ENCODE measurements at places on chromosomes 5 and 9.

DNA sequence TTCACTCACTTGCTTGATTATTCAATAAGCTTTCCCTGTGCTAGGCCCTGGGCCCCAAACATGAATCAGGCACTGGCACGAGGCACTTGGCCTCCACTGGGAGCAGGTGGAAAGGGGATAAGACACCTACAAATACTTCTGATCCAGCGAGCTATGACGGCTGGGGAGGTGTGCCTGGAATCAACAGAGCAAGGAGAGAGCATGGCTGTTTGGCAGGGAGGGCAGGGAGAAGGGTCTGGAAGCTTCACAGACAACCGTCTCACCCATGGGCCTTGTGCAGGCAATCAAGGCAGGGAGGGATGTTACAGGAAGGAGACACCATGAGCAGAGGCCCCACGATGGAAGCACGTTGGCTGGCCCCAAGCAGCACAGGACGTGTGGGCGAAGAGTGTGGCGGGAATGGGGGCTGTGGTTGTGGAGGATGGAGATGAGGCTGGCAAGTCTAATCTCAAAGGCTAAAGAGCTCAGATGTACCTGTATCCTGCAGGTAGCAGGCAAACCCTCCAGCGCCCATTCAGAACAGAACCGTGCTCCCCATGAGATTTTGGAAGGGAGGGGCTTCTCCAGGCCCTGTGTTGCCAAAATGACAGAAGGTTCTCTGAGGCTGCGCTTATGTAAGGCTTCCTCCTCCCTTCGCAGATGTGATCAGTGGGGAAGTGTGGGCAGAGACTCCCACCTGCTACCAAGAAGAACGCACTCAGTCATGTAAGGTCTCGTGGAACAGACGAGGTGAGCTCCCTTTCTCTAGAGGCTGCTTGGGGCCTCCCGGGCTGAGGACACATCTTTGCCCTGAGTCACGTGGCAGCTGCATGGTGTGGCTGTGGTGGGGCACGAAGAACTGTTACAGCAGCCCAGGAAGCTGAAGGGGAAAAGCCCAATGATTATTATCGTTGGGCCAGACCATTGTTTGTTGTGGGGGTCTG is 189.7 kb downstream of the DAB2IP start:
- peak; percentile 52 for DNase-seq

GRCh38 chr5:172451771-172452197 is 2.5 kb downstream of the SH3PXD2B start:
- peak; percentile 55 for DNase-seq

DNA sequence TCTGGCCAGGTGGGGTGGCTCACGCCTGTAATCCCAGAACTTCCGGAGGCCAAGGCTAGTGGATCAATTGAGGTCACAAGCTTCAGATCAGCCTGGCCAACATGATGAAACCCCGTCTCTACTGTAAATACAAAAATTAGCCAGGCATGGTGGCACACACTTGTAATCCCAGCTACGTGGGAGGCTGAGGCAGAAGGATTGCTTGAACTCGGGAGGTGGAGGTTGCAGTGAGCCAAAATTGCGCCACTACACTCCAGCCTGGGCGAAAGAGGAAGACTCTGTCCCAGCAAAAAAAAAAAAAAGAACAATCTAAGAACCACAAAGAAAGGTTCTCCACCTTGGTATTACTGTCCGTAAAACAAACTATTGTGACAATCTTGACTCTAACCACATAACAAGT is 9.7 kb downstream of the MYO10 start:
- no peak for DNase-seq

GRCh38 chr5:855771-856530 is 5.2 kb upstream of the ZDHHC11 start:
- no peak for DNase-seq

- DNase-seq: no peak
These were observed 322.5 kb downstream of the CDK5RAP2 start for GRCh38 chr9:120257483-120257882.

GRCh38 chr5:178982941-178983340 is 12.2 kb downstream of the GRM6 start:
- DNase-seq: no peak

GRCh38 chr9:94613003-94613402 is 19.4 kb upstream of the FBP2 start:
- no peak for DNase-seq

DNA sequence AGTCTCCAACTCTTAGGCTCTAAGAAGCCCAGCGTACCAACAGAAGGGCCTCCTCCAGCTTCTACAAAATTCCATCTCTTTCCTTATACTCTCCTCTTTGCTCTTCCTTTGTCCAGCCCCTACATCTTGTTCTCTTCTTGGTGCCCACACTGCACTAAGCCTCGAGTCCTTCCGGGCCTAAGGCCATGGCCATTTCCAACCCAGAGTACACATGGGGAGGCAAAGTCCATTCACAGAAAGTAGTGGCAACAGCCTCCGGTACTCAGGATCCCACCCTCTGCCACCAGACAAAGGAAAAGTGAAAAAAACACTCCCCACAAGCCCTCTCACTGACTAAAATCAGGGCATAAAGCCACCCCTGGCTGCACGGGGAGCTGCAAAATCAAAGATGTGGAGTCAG is 60.3 kb downstream of the SAXO1 start:
- DNase-seq: no peak

DNA sequence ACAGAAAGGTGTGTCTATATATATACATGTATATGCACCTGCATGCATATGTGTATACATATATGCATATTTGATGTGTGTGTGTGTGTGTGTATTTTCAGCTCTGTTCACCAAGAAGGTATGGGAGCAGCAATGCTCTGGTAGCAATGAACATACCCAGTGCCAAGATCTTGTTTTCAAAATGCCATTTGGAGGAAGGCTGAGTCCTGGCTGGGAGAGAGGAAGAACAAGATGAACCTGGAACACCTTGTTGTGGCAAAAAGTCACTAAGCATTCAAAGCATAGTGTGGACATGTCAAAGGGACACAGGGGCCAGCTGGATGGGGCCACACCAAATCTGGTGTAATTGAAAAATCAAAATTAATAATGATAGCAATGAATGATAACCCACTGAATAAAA is 31.8 kb upstream of the NEK6 start:
- no peak for DNase-seq

GRCh38 chr9:98821831-98822230 is 14.4 kb downstream of the GALNT12 start:
- no peak for DNase-seq

DNA sequence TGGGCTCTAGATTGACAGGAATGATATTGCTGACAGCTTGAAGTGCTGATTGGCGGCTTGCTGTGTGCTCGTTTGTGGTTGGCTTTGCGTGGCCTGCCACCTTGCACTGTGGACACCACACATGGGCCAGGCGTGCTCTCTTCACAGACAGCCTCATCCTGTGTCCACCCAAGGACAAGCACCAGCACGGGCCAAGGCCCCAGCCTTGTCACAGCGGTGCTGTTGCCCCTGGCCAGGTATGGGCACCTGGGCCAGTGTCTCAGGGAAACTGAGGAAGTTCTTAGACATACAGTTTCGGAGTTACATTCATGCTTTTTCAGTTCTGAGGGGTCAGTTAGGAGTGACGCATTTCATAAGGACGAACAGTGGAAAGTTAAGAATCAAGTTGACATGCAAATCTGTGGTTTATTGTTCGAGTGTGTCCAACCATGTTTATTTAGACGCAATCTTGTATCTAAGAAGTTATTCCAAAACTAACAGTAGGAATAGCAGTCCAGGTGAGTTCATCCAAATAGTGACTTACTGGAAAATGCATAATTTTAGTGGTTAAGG is 125.9 kb downstream of the EHMT1 start:
- DNase-seq: no peak

DNA sequence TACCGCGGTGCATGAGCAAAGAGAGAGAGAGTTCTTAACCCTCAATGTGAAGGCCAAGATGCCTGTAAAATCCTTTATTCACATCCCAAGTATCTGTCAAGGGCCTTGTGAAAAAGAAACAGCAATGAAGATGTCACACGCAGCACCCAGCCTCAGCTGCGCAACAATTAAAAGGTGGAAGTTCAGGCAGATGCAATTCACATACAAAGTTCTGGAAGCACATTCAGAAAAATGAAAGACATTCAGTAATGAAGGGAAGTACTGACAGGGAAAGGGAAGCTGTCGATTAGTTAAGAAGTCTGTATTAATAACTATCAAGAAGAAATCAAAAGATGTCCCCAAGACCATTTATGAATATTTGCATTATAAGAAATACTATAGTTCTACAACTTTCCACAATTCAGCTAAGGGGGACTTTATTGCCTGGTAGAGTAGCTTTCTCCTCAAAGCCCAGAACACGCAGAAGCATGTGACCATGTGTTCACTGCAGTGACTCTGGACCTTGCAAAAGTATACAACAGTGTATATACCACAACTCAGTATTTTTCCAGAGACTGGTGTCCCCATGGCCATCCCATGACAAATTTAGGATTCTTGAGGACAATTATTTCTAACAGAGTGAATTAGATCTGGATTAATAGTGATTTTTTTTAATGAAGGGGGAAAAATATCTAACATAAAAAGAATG is 137.5 kb downstream of the CDK5RAP2 start:
- no peak for DNase-seq

DNA sequence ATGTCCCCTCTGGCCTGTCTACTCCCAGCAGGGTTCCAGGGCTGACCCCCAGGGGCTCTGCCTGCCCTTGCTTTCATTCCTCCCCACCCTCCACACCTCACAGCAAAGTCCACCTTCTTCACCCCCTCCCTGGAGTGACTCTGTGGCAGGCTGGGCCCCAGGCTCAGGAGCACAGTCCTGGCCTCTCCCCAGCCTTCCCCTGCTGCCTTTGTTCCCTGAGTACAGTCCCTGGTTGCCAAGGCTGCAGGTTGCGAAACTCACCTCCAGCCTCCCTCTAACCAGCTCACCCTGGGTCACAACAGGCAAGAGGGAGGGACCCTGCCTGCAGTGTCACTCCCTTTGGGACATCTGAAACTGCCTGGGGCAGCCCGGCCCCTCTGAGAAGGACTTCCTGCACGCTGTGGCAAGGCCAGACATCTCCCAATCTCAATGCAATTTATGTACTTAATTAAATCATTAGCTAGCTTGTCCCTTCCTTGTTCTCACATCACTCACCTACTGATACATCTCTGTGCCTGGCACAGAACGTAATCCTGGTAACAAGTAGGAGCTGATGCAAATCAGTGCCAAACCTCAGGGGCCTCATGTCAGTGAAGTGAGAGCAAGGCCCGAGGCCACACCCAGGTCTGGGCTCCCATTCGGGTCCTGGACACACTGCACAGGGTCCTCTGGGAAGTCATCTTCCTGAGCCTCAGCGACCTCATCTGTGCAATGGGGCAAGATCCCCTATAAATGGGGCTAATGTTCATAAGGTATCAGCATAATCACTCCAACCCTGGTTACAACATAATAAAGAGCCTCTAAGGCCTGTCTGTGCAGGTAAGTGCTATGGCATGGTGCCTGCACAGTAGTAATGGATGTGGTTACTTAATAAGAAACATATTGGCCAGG is 27.3 kb upstream of the TRIM14 start:
- no peak for DNase-seq

DNA sequence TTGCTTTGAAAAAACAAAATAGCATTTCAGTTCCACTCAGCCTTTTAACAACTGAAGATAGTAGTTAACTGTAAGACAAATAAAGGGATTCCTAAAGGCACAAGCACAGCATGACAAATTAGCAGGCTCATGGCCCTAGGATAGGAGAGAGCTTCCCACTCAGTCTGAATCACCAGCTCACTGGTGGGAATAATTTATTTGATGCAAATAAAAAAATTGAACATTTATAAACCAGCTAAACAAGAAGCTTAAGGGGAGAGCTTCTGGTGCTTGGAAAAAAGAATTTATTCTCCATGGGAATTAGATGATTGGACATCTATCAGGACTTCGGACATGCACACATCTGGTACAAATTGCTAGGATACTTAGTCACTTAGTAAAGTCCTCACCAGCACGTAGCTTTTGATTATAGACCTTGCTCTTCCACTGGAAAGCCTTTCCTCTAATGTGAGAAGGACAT is 294.1 kb upstream of the TNC start:
- DNase-seq: no peak

GRCh38 chr9:34907044-34907443 is 51.0 kb upstream of the PHF24 start:
- no peak for DNase-seq

DNA sequence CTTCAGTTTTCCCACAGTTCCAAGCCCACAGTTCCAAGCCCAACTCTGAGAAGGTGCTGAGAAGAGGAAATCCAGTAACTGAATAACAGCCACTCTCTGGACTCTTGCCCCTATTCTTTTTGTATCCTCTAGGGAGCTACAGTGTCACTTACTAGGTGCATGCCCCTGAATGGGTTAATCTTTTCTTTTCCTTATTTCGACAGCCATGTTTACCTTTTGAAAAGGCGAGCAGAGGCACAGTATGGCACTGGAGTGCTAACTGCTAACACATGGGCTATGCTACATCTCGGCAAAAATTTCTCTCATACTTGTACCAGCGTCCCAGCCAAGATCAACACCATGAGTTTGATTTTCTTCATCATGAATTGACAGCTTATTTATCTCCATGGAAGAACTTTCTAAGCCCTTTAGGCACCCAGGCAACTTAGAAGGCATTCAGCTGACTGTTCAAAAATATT is 222.6 kb downstream of the EBF1 start:
- DNase-seq: no peak

DNA sequence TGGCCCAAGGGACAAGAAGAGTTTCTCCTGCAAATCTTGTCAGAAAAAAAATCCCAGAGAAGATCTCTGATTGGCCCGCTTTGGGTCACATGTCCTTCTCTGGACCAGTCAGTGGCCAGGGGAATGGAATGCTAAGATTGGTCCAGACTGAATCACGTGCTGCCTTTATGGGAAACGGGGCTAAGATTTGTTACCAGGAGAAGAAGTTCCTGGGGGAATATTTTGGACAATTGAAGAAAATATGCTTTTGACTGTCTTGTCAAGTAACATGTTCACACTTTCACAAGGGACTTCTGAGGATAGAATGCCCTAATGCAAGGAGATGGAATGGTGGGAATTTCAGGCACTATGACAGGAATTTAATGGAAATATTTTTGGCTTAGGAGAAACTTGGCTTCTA is 74.1 kb upstream of the SH3PXD2B start:
- DNase-seq: no peak

DNA sequence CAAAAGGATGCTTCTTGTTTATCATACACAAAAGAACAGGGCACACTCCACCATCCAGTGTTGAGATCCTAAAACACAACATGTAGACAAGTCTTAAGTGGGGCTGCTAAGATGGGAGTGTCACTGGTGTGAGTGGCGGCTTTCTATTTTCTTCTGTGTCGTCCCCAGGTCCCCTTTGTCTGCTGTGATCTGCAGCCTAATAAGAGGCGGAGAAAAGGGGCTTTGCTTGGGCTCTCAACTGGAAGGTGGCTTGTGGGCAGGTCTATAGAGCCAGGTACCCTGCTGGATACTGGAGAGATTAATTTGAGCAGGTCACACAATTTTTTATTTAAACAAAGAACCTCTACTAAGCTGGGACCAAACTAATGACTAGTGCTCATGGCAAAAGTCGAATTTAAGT is 126.1 kb upstream of the SAP30L start:
- no peak for DNase-seq

- DNase-seq: no peak
These were observed 143.0 kb downstream of the SMARCA2 start for GRCh38 chr9:2158111-2158610.

GRCh38 chr9:91978740-91979414 is 28.8 kb upstream of the ROR2 start:
- no peak for DNase-seq

All from ascending aorta (tissue), 2 donors.